ENCODE measurements at places on chromosomes 1 and 21. TPM values are rescaled to one million over a fixed set of nuclear protein-coding genes. Genes with fewer than 3 reads are reported as not detected.

DNA sequence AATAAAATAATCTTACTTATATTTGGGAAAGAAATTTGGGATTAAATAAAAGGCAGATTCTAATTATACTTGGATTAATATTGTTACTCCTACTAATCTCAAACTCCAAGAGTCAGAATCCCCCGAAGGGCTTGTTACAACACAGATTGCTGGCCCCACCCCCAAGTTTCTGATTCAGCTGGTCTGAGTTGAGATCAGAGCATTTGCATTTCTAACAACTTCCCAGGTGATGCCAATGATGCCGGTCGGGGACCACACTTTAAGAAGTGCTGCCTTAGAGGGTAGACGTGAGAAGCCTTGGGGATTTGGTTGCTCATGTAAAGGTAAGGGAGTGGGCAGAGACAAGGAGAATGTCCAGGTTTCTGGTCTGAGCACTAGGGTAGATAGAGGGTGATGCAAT, 47.2 kb downstream of the FMN2 start:
- no peak for DNase-seq

GRCh38 chr1:100459358-100460114, 78.4 kb upstream of the GPR88 start:
- DNase-seq = peak; percentile 56

GRCh38 chr21:29939104-29939923, 482 bp downstream of the GRIK1 start:
- no peak for DNase-seq

DNA sequence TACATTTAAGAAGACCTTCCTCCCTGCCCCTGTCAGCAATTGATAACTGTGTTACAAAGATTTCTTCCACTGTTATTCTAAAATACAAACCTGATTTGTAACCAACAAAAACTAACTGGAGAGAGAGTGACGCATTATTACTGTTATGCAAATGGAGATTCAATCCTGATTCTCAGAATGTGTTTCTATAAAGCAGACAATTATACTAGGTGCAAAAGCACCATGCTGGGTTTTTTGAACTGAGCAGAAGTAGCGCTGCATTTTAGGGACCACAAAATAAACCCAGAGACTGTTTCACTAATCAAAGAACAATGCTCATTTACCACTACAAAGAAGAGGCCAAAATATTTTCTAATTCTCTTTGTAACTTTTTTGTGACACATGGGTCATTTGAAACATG, 13.6 kb upstream of the GBP6 start:
- no peak for DNase-seq

The MAEL gene
- not detected for total RNA-seq

DNA sequence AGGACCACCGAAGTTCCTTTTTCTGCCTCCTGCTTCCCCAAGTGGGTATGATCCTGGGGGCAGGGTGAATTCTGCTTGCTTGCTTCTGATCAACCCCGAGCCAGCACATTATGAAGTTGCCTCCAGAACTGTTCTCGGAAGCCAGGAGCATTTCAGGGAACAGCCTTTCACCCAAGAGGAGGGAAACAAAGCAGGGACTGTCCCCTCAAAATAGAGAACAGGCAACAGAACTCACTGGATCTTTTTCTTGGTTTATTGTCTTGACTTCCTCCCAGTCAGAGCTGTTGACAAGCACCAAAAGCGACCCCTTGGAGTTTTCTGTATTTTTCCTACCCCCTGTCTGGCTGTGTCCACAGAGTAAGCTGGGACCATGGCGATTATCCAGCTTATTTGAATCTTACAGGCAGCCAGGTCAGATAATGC, 258.3 kb upstream of the SGIP1 start:
- no peak for DNase-seq

GRCh38 chr1:92708368-92708950, 76.4 kb downstream of the EVI5 start:
- DNase-seq = no peak

DNA sequence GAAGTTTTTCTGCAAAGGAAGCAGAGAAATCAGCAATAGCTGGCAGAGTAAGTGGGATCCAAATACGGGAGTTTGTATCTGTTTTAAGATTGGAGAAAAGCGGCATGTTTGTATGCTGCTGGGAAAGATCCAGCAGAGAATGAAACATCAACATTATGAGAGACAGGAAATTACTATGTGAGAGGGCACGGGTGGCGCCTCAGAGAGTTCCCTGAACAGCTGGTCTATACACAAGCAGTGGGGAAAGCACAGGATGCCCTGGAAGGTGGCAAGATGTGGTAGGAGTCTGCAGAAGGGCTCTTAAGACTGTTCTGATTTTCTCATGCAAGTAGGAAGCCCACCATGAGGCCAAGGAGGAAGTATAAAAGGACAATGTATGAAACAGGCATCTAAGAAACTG, 130.4 kb downstream of the RERE start:
- no peak for DNase-seq

The GSTM5 gene
- total RNA-seq = not detected

- peak; percentile 58 for DNase-seq
These were observed 16.6 kb upstream of the RNF19B start for GRCh38 chr1:32981003-32981901.

GRCh38 chr1:3762873-3763228, 9.7 kb upstream of the SMIM1 start:
- DNase-seq = no peak

- DNase-seq = no peak
These were observed at the start of gene FMO1 for GRCh38 chr1:171248302-171248701. FMO1 (plus strand) TSS chr1:171248494; CDS start chr1:171258088, 9,594 bp downstream.

DNA sequence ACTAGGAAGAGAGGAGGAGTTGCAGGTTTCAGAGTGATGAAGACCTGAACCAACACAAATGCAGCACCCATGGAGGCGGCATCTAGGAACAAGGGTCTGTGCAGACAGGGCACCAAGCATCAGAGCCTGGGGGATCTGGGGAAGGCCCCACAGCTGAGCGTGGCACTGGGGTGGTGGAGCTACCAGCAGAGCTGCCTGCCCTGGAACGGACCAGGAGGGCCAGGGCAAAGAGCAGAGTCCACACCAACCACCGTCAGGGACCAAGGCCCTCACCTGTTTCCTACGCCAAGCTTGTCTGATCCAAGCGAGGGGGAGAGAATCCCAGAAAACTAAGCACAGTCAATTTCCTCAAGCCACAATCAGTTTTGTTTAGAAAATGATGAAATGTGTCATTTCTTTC, 79.0 kb upstream of the SYT6 start:
- no peak for DNase-seq

The HSD3B1 gene
- not detected for total RNA-seq

DNA sequence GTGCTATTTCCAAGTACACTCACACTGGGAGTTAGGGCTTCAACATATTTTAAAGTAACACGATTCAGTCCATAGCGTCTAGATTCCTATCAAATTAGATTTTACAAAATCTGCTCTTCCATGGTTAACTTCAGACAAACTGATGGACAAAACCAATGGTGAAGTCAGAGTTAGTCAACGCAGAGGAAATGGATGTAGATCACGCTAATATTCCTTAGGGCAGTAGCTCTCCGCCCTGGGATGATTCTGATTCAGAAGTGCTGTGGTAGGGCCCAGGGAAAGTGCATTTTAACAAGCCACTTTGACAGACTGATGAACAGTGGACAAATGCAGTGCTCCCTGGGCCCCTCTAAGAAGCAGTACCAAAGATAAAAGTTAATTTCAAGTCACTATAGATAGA, 83.2 kb downstream of the HIVEP3 start:
- DNase-seq = no peak

The OXCT2 gene
- total RNA-seq = 2.3 TPM

- no peak for DNase-seq
These were observed 78.2 kb upstream of the TENT5C start for GRCh38 chr1:117527566-117528102.

The ARV1 gene
- 21.4 TPM for total RNA-seq

GRCh38 chr1:91925644-91926435, 23.4 kb upstream of the BRDT start:
- no peak for DNase-seq

GRCh38 chr1:231964961-231965360, 338.4 kb downstream of the DISC1 start:
- DNase-seq = no peak

The TRNP1 gene
- total RNA-seq = 1.2 TPM

DNA sequence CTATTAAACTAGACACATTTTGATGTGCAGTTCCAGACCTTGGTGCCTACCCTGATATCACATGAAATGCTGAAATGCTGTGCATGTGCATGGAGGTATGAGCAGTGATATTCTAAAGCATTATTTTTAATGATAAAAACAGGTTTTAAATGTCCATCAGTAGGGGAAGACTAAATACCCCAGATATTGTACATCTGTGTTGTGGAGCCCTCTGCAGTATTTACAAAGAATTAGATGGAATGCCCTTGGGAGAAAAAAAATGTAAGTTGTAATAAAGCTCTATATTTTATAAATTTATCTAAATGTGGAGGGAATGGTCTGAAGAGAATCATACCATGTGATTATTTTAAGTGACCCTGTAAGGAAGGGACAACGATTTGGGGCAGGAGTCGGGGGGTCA, 39.1 kb upstream of the IGSF5 start:
- DNase-seq = no peak

DNA sequence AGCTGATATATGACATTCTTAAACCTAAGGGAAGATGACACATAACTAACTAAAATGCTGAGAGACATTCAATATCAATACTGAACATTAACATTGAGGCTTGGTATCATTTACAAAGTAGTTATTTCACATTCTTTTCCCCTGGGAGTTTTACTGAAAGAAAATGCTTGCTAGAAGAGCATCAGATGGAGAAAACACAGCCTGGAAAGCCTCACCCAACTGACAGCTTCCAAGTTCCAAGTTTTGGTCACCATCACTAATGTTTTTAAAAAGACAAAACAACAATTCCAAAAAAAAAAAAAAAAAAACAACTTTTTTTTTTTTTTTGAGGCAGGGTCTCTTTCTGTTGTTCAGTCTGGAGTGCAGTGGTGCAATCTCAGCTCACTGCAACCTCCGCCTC, 80.6 kb downstream of the DSCAM start:
- DNase-seq = no peak

The VWA5B1 gene
- not detected for total RNA-seq

DNA sequence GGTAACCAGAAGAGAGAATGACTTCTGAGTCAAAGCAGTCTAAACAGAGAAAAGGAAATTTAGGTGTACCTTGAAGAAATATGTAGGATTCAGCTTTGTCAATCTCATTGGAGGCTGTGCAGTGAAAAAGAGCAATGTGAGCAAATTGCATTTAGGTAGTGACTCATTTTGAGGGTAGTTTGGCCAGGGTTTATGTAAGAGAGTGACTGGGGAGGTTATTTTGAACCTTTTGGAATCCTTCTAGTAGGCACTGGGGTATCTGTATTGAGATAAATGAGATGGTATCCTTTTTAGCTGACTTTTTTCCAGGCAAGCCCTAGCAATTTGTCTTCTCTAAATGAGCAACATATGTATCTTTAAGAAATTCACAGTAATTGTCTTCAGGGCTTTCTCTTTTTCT, 95.9 kb downstream of the DISP1 start:
- DNase-seq = no peak

DNA sequence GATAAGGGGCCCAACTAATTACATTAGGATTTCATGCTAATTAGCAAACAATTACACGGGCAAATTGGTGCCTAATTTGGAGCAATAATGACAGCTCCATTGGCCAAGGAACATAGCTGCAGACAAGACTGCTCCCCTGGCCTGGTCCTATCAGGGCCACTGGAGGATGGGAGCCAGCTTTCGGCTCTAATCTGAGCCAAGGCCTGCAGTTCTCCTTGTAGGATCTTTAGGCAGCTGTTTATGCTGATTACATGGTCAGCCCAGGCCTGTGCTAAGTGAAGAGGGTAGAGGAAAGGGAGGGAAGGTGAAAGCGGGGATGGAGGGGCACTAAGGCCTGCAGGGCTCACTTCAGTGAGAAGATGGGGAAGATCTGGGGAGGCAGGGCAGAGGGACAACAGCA, 12.4 kb upstream of the ADGRB2 start:
- no peak for DNase-seq

The MTMR11 gene
- 1.6 TPM for total RNA-seq

GRCh38 chr1:52420713-52421112, 16.3 kb downstream of the PRPF38A start:
- no peak for DNase-seq

DNA sequence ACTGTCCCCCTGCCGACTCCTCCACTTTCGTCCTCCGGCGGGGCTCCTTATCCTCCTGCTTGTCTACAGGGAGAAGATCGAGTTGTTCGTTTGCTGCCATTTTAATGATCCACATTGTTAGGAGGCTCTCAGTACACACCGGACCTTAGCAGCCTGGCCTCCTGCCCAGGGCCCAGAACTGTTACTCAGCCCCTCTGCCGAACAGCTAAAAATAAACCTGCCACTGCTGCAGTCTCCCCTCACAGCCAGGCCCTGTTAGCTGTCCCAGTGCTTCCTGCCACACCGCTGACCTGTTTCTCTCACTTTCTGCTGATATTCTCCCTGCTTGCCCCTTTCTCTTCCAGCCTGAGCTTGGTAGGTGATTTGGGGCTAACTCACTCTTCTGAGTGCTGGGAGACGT, 8.3 kb downstream of the MAPKAPK2 start:
- no peak for DNase-seq

DNA sequence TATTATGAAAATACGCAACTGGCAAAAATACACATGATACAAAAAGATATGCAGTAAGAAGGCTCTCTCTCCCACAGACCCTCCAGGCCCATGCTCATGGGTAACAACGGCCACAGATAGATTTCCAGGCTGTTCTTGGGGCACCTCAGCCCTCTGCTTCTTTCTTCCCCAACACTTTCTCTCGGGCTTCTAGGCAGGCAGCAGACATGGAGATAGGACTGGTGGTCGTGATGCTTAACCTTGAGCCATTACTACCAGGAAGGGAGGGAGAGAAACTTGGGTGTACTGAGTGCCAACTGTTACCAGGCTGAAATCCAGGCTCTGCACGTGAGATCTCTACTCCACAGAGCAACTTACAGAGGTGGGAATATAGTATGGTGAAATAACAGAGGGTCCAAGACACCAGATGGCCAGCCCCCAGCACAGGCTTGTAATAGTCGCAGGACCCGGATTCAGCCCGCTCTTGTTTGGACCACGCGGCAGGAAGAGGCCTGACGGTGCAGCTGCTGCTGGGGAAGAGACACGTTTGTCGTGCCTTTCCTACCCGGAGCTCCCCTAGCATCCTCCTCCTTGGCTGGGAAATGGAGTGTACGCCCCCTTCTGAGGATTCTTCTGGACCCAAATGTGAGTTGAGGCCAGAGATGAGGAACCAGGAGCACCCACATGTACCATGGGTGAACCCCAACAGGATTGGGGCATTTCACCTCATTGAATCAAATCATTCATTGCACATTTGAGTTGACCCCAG, 441.1 kb upstream of the VAMP3 start:
- no peak for DNase-seq

GRCh38 chr1:15088281-15088971, 65.1 kb upstream of the TMEM51 start:
- no peak for DNase-seq

DNA sequence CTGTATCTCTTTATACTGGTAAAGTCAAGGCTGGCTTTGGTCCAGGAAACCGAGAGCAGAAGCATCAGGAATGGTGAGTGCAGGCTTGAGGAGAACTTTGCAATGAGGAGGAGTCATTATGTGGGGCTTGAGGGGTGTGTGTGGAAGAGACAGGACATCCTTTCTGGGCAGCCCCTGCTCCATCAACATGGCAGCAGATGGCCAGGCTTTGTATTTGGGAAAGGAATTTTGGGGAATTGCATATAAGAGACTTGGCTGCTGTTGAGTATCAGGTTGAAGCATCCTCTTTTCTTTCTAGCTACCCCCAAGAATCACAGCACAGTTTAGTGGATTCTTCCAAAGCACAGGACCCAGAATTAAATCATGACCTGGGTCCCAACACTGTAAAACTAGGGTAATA, 33.4 kb downstream of the VTCN1 start:
- no peak for DNase-seq

Data from CD8-positive, alpha-beta memory T cell (primary cell).